ENCODE measurements at places on chromosomes 13 and 19.

GRCh38 chr13:30141775-30142485, 165.4 kb downstream of the KATNAL1 start:
- no peak for DNase-seq

DNA sequence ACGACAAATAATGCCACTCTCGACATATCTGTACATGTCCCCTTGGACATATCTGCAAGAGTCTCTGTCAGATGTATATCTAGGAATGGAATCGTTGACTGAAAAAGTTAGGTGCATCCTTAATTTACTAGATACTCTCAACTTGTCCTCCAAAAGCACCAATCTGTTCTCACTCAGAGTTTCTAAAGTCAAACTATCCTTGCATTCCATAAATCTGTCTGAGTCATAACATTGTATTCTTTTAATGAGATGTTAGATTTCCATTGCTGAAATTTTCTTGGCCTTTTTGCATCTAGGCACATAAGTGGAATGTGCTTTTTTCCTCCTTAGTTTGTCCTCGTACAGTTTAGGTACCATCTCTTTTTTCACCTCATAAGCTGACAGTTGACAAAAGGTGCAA, 139.8 kb downstream of the PTPRS start:
- DNase-seq, result no peak

DNA sequence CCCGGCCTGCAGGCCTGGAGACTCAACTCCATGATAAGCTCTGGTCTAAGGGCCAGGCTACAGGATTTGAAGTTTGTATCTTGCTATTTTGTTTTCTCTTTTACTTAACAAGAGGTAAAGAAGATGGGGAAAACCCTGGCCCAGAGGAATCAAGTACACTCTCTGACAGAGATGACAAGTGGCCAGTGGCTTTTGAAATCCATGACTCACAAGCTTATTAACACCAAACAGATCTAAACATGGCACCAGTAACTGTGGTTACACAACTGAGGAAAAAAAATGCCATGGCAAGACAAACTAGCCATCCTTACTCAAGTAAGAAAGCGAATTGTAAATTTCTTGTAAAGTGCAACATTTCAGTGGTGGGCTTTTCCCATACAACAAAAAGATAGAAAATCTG, 72.6 kb upstream of the SERTM1 start:
- no peak for DNase-seq

- no peak for DNase-seq
Observed at GRCh38 chr13:111368091-111368490, 47.6 kb downstream of the TEX29 start.

- no peak for DNase-seq
Observed at GRCh38 chr13:113612607-113613006, 28.1 kb downstream of the TFDP1 start.

GRCh38 chr13:98537306-98537705, 39.6 kb downstream of the STK24 start:
- no peak for DNase-seq

DNA sequence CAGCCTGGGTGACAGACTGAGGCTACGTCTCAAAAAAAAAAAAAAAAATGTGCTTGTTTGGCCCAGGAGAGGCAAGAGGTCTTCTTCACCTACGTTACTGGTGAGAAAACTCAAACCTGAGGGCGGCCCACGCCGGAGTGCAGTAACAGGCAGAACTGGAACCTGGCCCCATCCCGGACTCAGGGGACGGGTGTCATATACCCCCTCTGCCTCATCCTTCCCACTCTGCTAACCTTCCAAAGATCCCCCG, 414 bp upstream of the ADAT3 start:
- no peak for DNase-seq

DNA sequence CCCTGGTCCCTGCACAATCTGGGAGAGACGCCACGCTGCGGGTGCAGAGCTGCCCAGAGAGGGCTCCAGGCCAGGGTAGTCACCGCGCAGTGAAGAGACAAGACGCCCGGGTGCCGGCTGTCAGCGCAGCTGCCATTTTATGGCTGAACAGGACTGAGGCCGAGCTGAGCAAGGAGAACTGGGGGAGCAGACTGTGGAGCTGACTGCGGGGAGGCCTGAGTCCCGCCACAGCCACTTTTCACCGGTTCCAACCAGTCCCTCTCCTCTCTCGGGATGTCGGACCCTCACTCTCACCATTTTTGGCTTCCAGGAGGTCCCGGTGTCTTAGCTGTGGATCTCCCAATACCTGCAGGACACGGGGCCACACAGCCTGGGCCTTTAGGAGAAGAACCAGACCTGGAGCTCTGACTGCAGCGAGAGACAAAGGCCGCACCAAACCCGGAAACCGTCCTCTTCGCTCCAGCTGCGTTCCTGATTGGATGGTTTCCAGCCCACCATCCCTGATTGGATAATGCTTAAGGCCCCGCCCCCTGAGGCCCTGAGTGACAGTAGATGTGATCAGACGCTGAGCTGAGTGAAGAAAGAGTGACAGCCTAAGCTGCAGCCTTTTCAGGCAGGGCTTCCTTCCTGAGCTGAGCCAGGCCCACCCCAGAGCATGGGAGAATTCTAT, at the start of gene ZNF626:
ZNF626 (minus strand) TSS at position 422 of the 670 bp plus-strand sequence; CDS start at position 297, 125 bp downstream.
- peak; percentile 0 for DNase-seq

DNA sequence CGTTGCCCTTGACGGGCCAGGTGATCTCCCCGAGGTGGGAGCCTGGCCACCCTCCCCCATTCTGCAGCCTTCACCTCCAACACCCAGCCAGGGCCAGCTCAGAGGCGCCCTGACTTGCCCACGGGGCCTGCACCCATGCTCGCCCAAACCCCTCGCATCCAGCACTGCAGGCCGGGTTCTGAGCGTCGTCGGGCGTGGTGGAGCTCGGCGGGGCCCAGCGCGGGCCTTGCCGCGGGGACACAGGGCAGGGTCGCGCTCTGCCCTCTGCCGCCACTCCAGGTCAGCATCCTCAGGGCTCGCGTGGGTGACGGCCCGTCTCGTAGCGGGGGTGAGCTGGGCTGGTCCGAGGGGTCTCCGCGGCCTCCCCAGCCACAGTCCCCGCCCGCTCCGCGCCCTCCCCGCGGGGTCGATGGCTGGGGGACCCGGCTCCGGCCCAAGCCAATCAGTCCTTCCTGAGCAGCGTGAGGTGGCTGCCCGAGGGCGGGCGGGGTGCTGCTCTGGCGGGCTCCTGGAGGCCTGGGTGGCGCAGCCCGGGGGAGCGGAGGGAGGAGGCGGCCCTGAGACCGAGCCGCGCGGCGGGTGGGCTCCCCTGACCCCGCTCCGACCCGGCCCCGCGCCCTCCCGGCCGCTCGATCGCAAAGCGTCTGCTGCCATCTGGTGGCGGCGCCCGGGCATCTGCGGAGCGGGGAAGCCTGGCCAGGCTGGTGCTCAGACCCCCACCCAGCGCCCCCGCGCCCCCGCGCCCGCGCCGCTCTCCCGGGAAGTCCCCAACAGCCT, 61.4 kb downstream of the CCNE1 start:
- DNase-seq, result no peak

DNA sequence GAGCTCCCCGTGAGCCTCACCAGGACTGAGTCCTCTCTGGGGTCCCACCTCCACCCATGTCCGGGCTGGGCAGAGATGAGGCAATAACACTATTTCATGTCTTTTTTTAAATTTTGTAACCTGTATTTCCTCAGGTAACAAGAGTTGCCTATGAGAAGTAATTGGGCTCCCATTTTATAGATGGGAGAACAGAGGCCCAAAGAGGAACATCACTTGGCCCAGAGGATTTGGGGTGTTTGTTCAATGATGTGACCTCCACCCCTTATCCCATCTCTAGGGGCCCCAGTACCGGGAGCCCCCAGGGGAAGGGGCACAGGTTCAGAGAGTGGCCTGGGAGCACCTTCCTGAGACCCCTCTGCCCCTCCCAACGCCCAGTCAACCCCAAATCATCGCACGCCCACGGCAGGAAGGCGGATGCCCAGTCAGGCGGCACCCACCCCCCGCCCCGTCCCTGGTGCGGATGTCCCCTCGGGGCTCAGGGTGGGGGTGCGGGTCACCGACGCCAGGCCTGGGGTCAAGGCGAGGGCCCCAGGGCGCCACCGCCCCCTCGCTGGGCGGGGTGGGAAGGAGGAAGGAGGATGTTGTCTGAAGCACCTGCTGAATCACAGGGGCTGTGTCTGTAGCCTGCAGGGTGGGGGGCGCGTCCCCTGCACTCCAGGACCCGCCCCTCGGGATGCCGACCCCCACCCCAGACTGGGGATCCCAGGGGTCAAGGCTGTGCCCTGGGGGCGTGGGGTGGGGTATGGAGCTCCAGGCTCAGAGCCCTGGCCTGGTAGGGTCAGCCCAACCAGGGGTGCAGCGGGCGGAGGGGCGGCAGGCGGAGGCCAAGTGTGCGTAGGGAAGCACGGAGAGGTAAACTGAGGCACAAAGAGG, 9.0 kb upstream of the CIRBP start:
- no peak for DNase-seq

GRCh38 chr13:100875392-100876043, 200.9 kb upstream of the TMTC4 start:
- no peak for DNase-seq

GRCh38 chr19:38878575-38879399, 712 bp upstream of the RINL start:
- DNase-seq, result no peak

GRCh38 chr19:495402-496111, 729 bp upstream of the MADCAM1 start:
- DNase-seq, result no peak

- DNase-seq, result no peak
Observed at GRCh38 chr19:55474269-55475265, 1.9 kb upstream of the ZNF628 start.

DNA sequence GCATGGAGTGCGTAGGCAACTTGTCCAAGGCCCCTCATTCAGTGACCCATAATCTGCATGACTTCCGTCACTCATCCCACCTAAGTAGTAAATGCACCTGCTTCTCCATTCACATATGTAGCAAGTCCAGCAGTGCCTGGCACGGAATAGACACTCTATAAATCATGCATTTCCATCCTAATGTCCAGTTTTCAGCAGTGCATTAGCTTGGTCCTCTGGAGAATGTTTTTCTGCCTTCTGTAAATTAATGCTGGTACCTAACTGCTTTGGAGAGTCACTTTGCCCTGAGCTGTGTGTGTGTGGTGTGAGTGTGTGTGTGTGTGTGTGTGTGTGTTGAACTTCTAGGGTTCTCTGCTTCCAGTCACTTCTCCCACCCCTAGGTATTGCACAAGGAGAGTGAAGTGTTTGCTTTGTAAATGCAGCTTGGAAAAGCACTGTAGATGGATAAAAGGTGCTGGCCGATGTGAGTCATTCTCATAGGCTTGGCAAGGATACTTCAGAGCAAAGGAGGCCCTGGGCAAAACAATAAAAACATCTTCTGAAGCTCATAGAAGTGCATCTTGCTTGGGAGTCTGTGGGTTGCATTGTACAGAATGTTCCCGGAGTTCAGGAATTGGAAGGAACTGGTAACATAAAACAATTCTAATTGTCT, 181.8 kb downstream of the KATNAL1 start:
- no peak for DNase-seq

- no peak for DNase-seq
Observed at GRCh38 chr13:104315606-104316005, 1249.4 kb upstream of the SLC10A2 start.

- peak; percentile 61 for DNase-seq
Observed at GRCh38 chr13:82298106-82298505, 1584.2 kb downstream of the SLITRK1 start.

DNA sequence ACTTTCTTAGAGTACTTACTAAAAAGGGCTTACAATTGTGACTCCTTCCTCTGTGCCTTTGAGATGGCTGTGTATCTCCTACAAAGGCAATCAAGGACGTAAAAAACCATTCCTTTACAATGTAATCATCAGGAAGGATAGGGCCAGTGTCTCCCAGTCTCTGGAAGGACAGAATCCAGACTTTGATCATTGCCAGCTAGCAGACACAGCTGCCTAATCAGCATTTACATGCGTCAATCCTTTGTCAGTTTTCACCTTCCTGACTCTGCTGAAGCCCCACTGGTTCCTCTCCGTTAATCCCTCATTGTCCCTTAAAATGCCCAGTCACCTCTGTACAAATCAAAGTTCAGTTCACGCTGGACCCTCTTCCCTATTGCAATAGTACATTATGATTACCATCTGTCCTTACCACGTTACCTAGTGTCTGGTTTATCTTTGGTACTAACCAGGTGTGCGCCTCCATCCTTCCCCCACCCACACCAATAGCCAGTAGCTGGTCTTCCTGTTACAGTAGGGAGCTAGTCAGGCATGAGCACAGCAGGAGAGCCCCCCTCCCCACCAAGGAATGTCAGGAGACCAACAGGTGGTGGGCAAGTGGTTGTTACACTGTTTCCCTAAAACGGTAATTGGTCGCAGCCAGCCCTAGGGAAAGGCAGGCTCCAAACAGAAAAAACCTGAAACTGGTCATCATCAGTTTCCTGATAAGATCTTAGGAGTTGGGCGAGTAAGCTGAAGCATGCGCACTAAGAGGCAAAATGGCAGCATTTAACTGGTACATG, 49.7 kb downstream of the TGDS start:
- no peak for DNase-seq

DNA sequence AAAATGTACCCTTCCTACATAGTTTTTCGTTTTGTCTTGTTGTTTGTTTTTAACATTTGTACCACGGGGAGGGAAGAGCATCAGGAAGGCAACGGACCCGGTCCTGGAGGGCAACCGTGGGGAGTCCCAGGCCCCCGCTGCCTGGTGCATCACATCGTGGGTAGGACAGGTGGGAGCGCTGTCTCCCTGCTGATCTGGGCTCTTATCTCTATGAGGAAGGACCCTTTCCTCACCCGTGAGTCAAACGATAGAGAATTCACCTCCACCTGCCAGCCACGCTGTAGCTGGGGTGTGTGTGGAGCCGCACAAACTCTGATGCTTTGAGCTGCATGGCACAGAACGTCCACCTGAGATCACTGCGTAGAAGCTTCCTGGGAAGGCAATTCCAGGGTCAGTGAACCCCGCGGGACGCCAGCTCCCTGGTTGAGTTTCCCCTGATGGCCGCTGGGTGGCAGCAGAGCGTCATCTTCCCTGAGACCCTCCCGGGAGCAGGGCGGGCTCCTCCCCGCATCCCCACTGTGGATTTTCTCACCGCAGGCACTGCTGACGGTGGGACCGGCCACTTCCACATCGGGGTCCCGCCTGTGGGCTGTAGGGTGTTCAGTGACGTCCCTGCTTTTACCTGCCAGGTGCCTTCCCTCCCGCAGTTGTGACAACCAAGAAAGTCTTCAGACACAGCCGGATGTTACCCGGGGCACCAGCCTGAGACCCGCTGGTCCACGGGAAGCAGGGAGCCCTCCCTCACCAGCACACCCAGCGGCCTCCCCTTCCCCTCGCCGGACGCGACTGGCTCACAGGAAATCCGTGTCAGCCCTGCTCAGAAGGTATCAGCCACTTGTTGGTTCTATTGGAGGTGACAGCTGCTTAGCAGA, 54.7 kb downstream of the ZNF787 start:
- no peak for DNase-seq

DNA sequence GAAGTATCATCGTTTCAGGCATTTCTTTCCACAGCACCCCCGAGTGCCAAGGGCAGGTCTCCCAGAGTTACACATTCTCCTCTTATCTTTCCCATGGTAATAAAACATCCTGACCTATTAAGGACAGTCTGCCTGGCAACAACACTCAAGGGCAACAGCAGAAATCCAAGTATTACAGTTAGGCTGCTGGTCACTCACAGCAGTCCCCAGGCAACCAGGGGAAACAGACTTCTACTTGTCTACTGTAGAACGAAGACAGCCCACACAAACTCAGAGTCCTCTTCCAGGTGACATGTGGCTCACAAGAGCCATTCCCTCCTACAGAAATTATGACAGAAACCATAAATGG, 24.3 kb downstream of the RCBTB1 start:
- DNase-seq, result no peak

- DNase-seq, result no peak
Observed at GRCh38 chr13:98223741-98224140, 46.7 kb upstream of the RNF113B start.

GRCh38 chr13:53783471-53783870, 754.9 kb downstream of the OLFM4 start:
- peak; percentile 89 for DNase-seq

- DNase-seq, result no peak
Observed at GRCh38 chr13:26476782-26477142, 80.7 kb upstream of the WASF3 start.
